ENCODE measurements at places on chromosomes 3 and 15.

DNA sequence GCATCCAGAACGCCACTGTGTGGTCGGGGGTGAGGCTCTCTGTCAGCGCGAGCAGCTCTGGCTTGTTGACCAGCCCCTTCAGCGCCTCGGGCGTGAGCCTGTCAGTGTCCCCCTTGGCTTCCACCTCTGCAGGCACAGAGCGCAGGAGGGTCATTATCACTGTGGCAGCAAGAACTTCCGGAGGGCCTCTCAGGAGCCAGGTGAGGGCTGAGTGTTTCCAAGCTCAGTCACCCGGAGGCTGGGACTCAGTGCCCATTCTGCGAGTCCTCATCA lies 9.0 kb downstream of the ARPIN start:
- no peak for DNase-seq

- no peak for DNase-seq
Measured at GRCh38 chr3:171255236-171255806, 204.9 kb downstream of the TNIK start.

GRCh38 chr3:52054661-52055511 lies 1.5 kb downstream of the DUSP7 start:
- DNase-seq, result no peak

DNA sequence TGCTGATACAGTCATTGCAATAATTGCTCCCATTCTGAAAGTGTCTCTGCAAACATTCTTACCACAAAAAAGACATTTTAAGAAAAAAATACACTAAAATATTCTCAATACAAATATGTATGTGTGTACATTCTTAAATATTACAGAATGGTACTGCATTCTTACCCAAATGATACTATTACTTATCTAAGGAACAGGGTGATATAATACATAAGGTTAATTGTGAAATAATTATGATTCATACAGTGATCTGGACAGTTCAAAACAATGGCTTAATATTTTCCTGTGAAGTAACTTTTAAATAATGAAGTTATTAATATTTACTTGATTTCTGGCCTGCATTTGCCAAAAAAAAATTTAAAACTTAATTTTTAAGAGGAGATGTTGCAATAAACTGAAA lies 694.6 kb downstream of the TUSC7 start:
- no peak for DNase-seq

All from naive thymus-derived CD4-positive, alpha-beta T cell (primary cell).